ENCODE measurements at places on chromosomes 5 and 9.

DNA sequence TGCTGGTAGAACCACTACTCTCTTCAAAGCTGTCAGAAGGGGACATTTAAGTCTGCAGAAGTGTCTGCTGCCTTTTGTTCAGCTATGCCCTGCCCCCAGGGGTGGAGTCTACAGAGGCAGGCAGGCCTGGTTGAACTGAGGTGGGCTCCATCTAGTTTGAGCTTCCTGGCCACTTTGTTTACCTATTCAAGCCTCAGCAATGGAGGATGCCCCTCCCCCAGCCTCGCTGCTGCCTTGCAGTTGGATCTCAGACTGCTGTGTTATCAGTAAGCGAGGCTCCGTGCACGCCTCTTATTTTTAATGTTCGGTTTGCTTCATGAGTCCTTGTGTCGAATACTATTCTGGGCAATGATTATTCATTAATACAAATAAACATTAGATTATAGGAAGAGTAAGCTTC lies 3.1 kb upstream of the SLC27A6 start:
- DNase-seq: no peak

DNA sequence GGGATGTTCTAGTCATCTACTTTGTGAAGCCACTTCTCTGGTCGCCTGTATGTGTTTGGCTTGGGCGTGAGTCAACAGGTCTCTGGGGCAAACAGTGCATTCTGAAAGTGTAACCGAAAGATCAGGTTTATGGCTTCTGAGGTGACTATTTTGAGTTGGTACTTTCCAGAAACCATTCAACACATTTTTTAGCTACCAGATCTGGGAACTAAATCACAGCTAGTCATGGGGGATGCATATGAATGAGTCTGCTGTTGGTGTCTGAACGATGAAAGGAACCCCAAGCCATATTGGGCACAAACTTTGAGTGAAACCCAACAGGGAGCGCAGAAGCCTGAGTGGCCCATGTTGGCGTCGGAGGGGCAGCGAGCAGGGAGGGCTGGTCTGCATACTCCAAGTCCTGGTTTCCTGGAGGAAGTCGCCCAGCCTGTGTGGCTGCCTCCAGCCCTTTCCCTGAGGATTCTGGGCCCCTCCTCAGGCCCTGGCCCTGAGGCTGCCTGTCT lies 35.3 kb downstream of the UBE2QL1 start:
- DNase-seq: no peak

DNA sequence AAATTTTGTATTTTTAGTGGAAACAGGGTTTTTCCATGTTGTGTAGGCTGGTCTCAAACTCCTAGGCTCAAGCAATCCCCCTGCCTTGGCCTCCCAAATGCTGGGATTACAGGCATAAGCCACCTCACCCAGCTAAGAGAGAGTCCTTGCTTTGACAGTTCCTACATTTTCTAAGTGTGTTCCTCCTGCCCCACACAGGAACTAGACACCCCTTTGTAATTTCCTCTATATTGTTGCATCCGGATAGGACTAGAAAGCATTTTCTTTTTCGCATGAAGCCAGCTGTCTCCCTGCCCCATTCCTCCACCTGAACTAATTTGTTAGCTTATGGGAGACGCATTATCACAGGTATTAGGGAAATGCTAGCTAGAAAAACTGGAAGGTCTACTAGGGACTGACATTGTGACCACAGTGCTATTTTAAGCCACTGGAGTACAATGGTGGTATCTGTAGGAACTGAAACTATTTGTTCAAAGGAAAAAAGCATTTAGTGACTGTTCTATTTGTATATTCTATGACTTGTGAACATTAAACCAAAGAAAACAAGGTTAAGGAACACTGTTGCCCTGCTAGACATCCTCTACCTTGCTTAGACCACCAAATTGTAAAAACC lies 214.1 kb downstream of the SMARCA2 start:
- DNase-seq: no peak

- DNase-seq: no peak
Observed at GRCh38 chr5:88834131-88834462, 48.9 kb downstream of the MEF2C start.

GRCh38 chr9:77454663-77455062 lies 193.5 kb downstream of the GNA14 start:
- no peak for DNase-seq

DNA sequence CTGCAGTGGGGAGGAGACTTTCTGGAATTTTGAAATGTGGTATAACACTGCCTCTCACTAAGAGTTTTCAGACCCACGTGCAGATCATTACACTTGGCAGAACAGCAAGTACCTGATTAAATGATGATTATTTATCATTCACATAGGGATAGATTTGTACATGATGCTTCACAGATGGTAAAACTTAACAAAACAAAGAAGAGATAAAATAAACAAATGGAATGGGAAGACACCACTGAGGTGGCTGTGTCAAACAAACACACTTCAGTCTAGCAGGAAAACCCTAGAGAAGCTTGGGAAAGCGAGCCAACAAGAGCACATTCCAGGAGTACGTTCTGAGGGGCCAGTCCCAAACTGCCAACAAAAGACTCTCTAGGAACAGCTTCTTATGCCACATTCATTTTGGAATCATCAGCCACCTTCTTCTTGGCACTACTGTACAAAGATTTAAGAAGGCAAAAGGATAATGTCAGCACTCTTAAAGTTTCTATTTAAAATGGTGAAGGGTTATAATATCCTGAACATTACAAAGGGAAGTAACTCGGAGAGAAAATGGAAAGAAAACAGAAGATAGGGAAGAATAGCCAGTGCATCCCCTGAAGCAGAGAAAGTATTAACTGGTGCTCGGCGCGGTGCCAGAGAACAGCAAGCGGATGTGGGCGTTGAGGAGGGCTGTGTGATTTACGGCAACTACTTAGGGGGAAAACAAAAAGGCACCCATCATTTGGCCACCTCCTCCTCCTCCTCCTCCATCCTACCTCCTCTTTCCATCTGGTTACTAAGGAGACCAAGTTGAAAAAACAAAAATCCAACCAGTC lies 1.6 kb downstream of the MED27 start:
- DNase-seq: no peak

GRCh38 chr9:101388507-101388993 lies 3.7 kb upstream of the BAAT start:
- DNase-seq: no peak

DNA sequence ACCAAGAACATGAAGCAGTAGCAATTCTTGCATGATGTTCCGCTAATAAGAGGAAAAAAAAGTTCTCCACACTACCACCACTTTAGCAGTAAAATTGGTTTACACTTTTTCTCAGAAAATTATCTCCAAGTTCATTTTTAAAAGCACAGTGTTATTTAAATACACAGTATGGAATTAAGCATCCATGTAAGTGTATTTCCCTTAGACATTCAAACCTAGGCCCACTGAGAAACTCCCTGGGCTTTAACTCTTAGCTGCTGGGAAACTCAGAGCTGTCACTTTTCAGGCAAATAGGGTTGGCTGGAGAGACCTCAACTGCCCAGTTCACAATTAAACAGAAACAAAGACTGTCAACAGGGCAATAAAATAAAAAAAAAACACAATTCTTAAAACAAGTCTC lies 2.7 kb downstream of the GNAQ start:
- DNase-seq: no peak

- DNase-seq: no peak
Observed at GRCh38 chr9:125534971-125535701, 171.9 kb downstream of the MAPKAP1 start.

- no peak for DNase-seq
Observed at GRCh38 chr5:161064297-161064696, 212.3 kb upstream of the ATP10B start.

- no peak for DNase-seq
Observed at GRCh38 chr5:115096034-115096769, 73.5 kb downstream of the TRIM36 start.
